ENCODE measurements at places on chromosomes 13 and 19.

DNA sequence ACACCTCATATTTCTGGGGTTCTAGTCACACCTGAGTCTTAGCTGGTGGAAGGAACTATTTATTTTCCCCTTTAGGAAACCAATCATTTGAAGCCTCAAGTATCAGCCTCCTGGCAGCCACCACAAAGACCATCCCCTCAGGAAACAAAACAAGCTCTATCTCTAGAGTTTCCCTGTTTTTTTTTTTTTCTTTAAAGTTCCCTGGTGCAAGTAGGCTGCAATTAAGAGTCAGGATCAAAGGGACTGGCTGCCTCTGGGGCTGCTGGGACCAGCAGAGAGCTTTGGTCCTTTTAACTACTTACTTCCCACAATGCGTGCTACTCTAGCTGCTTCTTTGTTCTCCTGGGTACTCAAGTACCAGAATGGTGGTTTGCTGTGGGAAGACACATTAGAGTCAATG lies 11.4 kb downstream of the MBNL2 start:
- DNase-seq: no peak

DNA sequence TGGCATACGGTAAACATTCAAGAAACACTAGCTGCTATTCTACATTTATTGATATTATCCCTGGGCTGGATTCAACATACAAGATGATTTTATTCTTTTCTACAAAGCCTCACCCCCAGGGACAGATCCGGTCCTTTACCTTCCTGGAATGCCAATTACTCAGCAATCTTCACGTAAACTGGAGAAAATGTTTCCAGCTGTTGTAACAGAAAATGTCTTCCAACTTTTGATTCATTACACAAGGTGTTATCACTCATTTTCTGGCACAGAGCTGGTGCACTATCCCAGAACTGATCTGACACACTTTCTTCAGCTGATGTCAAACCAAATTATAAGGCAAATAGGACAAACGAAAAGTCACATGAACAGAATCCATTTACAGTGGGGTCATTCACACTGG lies 33.1 kb downstream of the DCLK1 start:
- no peak for DNase-seq

DNA sequence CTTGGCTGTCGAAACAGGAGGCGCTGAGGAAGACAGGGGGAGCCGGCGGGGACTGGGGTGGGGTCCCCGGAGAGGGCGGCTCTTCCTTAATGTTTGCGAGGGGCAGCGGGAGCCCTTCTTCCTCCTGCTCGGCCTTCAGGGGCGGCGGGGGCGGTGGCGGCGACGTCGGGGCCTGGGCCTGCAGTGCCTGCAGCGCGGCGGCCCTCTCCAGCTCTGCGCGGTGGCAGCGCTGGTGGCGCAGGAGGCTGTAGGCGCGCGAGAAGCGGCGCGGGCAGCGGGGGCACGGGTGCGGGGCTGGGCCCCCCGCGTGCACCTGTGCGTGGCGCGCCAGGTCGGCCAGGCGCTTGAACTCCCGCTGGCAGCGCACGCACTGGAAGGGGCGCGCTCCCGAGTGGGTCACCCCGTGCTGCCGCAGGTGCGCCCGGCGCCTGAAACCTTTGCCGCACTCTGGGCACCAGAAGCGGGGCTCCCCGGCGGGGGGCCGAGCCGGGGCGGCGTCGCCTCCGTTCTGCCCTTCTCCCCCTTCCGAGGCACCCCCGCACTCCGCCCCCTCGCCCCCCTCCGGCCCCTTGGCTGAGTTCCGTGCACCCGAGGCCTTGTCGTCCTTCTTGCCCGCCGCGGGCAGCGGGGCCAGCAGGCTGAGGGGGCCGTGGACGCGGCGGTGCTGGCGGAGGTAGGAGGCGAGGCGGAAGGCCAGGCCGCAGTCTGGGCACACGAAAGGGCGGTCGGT lies 2.5 kb downstream of the ZNF579 start:
- no peak for DNase-seq

GRCh38 chr13:50189450-50189849 lies 174.2 kb downstream of the KCNRG start:
- no peak for DNase-seq

- no peak for DNase-seq
These were observed 212.8 kb downstream of the RFC3 start for GRCh38 chr13:34030782-34031181.

GRCh38 chr13:21458451-21458812 lies 671 bp downstream of the ZDHHC20 start:
- no peak for DNase-seq

- no peak for DNase-seq
These were observed 46.4 kb downstream of the ZNF85 start for GRCh38 chr19:20969498-20969897.

DNA sequence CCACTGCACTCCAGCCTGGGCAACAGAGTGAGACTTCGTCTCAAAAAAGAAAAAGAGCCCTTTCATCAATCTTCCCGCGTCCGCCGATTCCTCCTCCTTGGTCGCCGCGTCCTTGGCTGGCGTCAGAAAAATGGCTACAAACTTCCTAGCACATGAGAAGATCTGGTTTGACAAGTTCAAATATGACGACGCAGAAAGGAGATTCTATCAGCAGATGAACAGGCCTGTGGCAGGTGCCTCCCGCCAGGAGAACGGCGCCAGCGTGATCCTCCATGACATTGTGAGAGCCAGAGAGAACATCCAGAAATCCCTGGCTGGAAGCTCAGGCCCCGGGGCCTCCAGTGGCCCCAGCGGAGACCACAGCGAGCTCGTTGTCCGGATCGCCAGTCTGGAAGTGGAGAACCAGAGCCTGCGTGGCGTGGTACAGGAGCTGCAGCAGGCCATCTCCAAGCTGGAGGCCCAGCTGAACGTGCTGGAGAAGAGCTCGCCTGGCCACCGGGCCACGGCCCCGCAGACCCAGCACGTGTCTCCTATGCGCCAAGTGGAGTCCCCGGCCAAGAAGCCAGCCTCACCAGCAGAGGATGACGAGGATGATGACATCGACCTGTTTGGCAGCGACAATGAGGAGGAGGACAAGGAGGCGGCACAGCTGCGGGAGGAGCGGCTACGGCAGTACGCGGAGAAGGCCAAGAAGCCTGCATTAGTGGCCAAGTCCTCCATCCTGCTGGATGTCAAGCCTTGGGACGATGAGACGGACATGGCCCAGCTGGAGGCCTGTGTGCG lies 2.1 kb upstream of the MISP3 start:
- no peak for DNase-seq

GRCh38 chr13:23578411-23579071 lies 8.3 kb downstream of the TNFRSF19 start:
- DNase-seq: no peak

GRCh38 chr13:114067886-114068651 lies 64.4 kb downstream of the RASA3 start:
- DNase-seq: no peak

- no peak for DNase-seq
These were observed 13.8 kb downstream of the KLC3 start for GRCh38 chr19:45354241-45354842.

DNA sequence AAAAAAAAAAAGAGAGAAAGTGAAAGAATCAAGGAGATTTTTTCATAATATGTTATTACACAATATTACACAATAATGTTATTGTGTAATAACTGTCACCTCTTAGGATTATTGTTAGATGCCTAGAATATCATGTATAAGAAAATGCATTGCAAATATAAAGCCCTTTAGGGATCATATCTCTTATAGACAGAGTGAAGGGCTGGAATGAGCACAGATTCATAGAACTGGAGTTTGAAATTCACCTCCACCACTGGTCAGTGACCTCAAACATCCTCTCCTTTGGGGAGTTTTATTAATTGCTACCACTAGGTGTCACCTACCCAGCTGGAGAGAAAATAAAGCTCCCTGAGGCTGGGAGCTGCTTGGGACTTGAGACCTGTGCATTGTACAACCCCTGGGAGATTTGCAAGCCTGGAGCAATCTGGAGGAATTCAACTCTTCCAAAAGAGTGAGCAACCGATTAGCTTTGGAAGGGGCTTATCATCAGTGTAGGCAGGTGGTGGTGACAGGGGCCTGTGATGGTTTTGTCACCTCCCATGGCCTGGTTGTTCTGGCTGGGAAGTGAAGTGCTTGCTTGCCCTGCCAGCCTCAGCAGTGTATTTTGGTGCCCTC lies 30.3 kb upstream of the FRY start:
- DNase-seq: no peak

- no peak for DNase-seq
These were observed 59.0 kb downstream of the CCDC70 start for GRCh38 chr13:51920786-51921185.

DNA sequence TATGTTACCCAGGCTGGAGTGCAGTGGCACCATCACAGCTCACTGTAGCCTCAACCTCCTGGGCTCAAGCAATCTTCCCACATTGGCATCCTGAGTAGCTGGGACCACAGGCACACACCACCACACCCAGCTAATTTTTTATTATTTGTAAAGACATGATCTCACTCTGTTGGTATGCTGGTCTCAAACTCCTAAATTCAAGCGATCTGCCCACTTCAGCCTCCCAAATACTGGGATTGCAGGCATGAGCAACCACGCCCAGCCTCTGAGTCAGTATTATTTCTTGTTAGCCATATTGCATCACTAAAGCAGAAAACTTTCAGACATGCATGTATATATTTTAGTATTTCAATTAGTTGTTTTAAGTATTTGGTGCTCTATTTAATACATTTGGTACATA lies 376.4 kb downstream of the GPC6 start:
- no peak for DNase-seq

GRCh38 chr13:73519396-73520116 lies 460.8 kb downstream of the KLF5 start:
- DNase-seq: no peak

DNA sequence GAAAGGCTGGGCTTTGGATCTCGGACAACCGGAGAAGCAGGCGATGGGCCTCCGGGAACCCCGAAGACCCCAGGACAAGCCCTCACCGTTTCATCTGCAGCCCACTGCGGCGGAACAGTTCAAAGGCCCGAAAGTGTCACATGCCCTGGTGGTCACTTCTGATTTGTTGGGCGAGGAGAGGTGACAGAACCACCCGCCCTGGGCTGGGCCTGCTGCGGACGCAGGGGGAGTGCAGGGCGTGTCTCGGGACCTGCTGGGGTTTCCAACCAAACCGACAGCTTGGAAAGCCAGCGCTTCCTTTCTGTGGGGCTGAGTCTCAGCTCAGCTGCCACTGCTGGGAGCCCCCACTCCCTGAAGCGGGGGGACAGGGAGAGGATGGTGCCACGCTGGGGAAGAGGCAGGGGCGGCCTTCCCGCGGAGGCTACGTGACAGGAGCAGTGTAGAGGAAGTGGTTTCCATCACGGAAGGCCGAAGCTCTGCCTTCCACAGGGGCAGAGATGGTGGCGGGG lies 22.8 kb upstream of the ZBTB7A start:
- no peak for DNase-seq

GRCh38 chr13:30712536-30713532 lies 22.5 kb upstream of the ALOX5AP start:
- DNase-seq: no peak

GRCh38 chr19:23817519-23817918 lies 58.8 kb upstream of the ZNF681 start:
- no peak for DNase-seq

GRCh38 chr19:19259741-19260140 lies 13.4 kb downstream of the TM6SF2 start:
- DNase-seq: no peak

- no peak for DNase-seq
These were observed 37.4 kb upstream of the C13orf46 start for GRCh38 chr13:114011226-114011625.

DNA sequence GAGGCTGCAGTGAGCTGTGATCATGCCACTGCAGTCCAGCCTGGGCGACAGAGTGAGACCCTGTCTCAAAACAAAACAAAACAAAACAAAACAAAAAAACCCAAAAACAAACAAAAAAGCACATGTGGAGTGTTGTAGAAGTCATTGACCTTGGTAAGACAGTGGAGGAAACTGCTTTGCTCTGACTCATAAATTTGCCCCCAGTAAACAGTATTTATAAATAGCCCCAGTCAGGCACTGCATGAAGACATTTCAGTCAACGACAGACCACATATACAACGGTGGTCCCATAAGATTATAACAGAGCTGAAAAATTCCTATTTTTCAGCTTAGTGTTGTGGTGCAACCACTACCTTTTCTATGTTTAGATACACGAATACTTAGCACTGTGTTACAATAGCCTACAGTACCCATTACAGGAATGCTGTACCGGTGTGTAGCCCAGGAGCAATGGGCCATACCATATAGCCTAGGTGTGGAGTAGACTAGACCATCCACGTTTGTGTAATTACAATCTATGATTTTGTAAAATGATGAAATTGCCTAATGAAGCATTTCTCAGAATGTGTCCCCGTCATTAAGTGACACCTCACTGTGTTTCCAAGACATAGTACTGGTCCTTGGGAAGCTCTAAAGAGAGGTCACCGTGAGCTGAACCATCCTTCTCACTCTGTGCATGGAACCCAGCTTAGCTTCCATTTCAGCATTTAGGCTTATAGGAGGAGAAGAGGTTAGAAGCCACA lies 1.1 kb downstream of the ARL11 start:
- no peak for DNase-seq

DNA sequence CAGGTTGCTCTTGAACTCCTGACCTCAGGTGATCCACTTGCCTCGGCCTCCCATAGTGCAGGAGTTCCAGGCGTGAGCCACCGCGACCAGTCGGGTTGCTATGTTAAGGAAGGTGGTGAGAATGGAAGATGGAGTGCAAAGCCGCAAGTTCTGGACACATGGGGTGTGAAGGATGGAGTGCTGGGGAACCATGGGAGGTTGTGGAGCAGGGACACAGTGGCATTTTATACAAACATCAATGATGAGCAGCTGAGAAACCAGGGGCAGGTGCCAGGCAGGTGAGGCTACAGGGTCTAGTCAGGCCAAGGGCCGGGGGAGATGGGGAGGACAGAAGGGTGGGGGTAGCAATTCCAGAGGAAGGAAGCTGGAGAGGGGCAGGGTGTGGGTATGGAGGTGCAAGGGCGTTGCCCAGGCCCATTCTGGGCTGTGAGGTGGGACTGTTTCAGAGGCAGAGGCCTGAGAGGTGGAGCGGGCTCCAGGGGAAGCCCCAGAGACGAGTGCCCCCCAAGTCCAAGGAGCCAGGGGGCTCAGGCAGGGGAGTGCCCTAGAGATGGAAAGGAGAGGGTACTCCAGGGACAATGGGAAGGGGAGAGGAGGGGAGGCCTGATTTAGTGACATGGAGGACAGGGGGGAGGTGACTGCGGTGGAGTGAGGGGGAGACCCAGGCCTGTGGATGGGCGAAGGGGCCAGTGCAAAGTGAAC lies 1.9 kb upstream of the RAX2 start:
- DNase-seq: no peak

DNA sequence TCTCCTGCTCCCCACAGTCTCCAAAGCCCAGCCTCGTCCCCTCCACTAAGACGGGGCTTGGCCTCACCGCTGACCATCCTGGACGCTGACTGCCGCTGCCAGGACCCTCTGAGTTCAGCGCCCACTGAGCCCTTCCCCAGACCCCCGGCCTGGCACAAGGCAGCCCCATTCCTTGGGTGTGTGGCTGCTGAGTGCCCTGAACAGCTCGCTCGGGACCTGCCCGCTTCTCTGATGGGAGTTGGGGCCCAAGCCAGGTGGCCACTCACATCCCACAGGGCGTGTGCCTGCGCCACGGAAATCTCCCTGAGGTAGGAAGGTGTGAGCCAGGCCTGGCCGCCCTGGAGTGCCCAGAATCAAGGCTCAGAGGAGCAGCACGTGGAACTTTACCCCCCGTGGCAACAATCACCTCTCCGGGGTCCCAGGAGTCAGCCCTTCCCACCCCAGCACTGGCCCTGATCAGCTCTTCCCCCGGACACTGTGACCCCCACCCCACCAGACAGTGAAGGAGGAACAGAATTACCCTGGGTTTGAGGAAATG lies 20.8 kb downstream of the C13orf46 start:
- no peak for DNase-seq

GRCh38 chr13:93284064-93284463 lies 57.5 kb downstream of the GPC6 start:
- no peak for DNase-seq

- DNase-seq: no peak
These were observed 645 bp downstream of the PALM start for GRCh38 chr19:709196-709964.

GRCh38 chr13:22031702-22032286 lies 360.9 kb downstream of the FGF9 start:
- no peak for DNase-seq
